ENCODE measurements at places on chromosomes 7 and 10.

DNA sequence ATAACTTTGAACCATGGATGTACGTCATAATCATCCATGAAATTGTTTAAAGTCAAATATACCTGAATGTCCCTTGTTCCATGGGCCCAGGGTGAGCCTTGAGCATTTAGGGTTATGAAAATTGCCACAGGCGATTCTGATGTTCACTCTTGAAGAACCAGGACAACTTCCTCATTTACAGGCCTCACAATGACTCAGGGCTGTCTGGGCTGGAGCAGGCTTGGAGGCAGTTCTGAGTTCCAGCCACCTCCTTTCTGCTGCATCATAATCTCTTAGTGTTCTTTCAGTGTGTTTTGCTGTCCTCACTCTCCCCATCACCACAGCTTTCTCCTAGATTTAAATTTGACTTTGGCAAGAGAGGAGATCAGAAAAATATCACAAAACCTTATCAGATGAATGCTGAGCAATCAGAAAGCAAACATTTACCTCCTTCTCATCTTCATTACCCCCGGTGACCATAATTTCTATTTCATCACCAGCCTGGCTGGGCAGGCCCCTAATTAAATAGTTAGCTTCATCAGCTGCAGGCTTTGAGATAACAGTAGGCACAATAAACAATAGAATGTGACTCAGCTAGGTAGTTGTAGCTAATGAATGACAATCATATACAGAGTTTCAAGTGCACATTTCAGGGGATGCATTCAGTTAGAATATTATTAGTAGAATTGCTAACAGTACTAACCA lies 571.0 kb downstream of the SH2D4B start:
- no peak overlapping the region for H3K27ac ChIP-seq
- H3K36me3 ChIP-seq = no peaks in the 10 kb centered on the region
- DNase-seq = no peak

DNA sequence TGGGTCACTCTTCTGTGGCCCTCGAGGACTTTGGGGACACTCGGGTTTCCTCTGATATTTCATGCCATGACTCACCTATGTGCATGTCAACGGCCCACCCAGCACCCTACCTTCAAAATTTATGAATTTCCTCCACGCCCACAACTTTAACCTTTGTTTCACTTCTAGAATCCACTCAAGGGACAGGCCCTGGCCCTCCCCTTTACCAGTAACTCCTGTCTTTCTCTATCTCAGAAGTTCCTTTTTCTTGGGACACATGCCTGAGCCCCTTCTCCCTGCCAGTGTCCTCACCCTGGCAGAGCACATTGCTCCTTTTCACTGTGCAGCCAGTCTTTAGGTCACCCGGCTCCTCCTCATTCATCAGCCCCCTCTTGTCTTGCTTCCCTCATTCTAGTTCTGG lies 282.5 kb upstream of the KLF6 start:
- H3K4me1 ChIP-seq = no peaks in the 10 kb centered on the region
- no peak for DNase-seq
- H3K27ac ChIP-seq = no peak overlapping the region

- H3K4me1 ChIP-seq = no peaks in the 10 kb centered on the region
- H3K36me3 ChIP-seq = no peaks in the 10 kb centered on the region
- no peaks in the 10 kb centered on the region for H3K27me3 ChIP-seq
- DNase-seq = no peak
These were observed 183.9 kb downstream of the ANK3 start for GRCh38 chr10:60205741-60206140.

DNA sequence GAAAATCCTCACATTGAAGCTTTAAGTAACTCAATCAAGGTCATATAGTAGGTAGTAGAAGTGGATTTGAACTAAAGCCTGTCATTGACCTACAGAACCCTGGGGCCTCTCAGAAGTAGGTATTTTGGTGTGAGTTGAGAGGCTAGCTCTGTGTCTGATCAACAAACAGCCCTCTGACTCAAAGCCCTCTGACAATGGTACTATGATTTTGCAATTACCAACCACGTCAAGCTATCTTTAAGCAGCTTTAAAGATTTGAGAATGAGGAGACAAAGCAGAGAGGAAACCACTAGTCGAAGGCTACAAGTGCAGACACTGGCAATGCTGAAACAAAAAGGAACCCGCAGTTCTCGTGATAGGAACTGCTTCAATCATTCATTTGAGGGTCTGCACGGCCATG lies 19.0 kb upstream of the PDE1C start:
- no peaks in the 10 kb centered on the region for H3K4me1 ChIP-seq
- no peaks in the 10 kb centered on the region for H3K36me3 ChIP-seq
- no peak overlapping the region for H3K4me3 ChIP-seq
- no peak overlapping the region for H3K27ac ChIP-seq
- DNase-seq = no peak
- H3K27me3 ChIP-seq = no peaks in the 10 kb centered on the region

- H3K36me3 ChIP-seq = no peaks in the 10 kb centered on the region
- no peak for DNase-seq
- no peak overlapping the region for H3K27ac ChIP-seq
- no peak overlapping the region for H3K4me3 ChIP-seq
- peaks cover 47% of the 10 kb centered on the region for H3K4me1 ChIP-seq
These were observed 47.7 kb downstream of the ZCCHC24 start for GRCh38 chr10:79397575-79398303.

DNA sequence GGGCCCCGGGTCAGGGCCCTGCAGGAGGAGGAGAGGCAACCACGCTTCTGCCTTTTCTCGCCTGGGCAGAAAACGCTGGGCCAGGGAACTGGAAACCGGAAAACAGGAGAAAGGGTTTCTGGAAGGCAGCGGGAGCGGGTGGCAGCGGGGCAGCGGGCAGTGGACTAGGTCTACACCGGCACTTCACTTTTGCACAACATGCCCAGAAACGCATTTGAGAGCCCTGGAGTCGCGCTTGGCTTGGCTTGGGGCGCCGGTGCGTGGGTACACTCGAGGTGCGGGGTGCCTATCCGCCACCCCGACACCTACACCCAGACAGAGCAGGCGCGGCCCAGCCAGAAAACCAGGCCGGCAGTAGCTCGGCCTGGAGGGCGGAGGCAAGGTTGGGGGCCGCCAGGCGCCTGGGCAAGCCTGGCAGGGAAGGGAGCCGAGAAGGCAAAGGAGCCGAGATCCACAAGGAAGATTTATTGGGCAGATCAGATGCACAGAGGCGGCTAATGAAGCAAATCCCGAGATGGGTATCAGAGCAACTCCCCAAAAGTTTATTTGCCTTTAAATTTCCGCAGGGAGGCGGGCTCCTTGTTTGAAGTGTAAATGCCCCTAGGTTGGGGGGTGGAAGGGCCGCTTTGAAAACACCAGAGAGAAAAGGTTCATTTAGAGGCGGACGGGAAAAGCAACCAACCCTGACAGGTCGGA lies 3.2 kb upstream of the PAX2 start:
- no peaks in the 10 kb centered on the region for H3K36me3 ChIP-seq
- no peak for DNase-seq
- H3K4me1 ChIP-seq = no peaks in the 10 kb centered on the region
- peaks cover 93% of the 10 kb centered on the region for H3K27me3 ChIP-seq

DNA sequence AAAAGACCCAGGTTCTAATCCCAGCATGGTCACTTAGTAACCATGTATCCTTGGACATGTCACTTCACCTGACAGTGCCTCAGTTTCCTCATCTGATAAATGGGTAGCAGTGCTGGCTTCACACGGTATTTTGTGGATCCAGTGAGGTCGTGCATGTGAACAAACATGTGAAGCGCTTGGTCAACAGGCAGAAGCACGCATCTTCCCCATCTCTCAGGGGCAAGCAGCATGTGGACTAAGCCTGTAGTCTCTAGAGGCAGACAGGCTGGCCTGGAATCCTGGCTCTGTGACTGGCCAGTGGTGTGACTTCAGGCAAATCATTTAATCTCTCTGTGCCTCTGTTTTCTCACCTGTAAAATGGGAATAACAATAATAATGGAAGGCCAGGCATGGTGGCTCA lies 115.8 kb downstream of the C10orf105 start:
- H3K4me3 ChIP-seq = no peak overlapping the region
- DNase-seq = no peak
- no peaks in the 10 kb centered on the region for H3K36me3 ChIP-seq
- no peaks in the 10 kb centered on the region for H3K27me3 ChIP-seq
- no peaks in the 10 kb centered on the region for H3K4me1 ChIP-seq
- no peak overlapping the region for H3K27ac ChIP-seq

DNA sequence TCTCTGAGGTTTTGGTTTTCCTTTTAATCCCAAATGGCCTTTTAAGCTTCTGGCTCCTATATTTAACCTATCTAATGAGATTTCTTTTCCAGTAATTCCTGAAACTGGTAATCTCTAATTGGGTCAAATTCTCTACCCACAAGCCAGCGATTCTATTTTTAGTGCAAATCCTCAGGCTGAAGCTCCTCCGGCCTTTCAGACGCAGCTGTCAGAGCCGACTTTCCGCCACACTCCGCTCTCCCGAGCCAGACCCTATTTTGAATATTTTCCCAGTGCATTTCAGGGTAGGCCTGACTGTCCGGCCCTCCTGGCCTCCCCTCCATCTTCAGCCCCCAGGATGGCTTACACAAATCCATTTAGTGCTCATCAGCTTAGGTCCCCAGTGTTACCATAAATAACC lies 9.7 kb upstream of the ADCY1 start:
- no peak overlapping the region for H3K4me3 ChIP-seq
- no peaks in the 10 kb centered on the region for H3K36me3 ChIP-seq
- no peak for DNase-seq
- H3K4me1 ChIP-seq = no peaks in the 10 kb centered on the region
- H3K27ac ChIP-seq = no peak overlapping the region

DNA sequence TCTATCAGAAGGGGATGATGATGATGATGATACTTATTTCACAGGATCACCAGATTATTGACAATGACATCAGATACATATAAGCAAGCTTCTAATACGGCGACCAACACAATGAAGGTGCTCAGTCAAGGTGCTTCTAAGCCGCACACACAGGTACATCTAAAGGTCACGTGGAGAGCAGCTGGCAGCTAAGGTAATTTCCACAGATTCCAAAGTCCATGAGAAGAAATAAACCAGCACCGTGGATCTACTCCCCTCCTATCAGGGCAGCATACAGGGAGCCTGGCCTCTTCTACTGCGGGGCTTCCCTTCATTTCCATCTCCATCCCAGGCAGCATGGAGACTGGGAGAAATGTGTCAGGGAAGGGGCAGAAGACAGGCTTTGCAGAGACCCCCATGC lies 37.5 kb downstream of the DENND11 start:
- no peaks in the 10 kb centered on the region for H3K27me3 ChIP-seq
- no peak overlapping the region for H3K27ac ChIP-seq
- no peak for DNase-seq
- H3K4me1 ChIP-seq = no peaks in the 10 kb centered on the region
- no peak overlapping the region for H3K4me3 ChIP-seq

GRCh38 chr10:1375346-1376170 lies 319.4 kb downstream of the WDR37 start:
- DNase-seq = no peak
- no peaks in the 10 kb centered on the region for H3K36me3 ChIP-seq
- H3K27me3 ChIP-seq = no peaks in the 10 kb centered on the region
- no peaks in the 10 kb centered on the region for H3K4me1 ChIP-seq
- no peak overlapping the region for H3K4me3 ChIP-seq

GRCh38 chr7:116999311-116999710 lies 46.0 kb downstream of the ST7 start:
- H3K36me3 ChIP-seq = no peaks in the 10 kb centered on the region
- H3K27me3 ChIP-seq = no peaks in the 10 kb centered on the region
- DNase-seq = no peak
- no peaks in the 10 kb centered on the region for H3K4me1 ChIP-seq
- no peak overlapping the region for H3K4me3 ChIP-seq
- H3K27ac ChIP-seq = no peak overlapping the region
